ENCODE measurements at places on chromosomes 1 and 21.

DNA sequence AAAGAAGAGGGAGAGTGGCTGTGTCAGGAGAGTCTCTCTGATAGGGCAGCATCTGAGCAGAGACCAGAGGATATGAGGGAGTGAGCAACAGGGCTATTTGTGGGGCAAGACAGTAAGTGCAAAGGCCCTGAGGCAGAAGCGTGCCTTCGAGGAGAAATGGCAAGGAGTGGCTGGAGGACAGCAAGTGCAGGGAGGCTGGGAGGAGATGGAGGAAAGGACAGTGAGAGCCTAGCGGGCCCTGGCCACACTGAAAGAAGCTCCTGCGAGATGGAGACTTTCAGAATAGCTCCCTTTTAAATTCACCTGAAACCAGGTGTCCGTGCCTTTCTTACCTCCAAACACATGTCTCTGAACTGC lies 25.2 kb downstream of the EXOC8 start:
- no peak for DNase-seq

GRCh38 chr1:231487910-231488309 lies 40.6 kb upstream of the TSNAX start:
- DNase-seq = no peak

DNA sequence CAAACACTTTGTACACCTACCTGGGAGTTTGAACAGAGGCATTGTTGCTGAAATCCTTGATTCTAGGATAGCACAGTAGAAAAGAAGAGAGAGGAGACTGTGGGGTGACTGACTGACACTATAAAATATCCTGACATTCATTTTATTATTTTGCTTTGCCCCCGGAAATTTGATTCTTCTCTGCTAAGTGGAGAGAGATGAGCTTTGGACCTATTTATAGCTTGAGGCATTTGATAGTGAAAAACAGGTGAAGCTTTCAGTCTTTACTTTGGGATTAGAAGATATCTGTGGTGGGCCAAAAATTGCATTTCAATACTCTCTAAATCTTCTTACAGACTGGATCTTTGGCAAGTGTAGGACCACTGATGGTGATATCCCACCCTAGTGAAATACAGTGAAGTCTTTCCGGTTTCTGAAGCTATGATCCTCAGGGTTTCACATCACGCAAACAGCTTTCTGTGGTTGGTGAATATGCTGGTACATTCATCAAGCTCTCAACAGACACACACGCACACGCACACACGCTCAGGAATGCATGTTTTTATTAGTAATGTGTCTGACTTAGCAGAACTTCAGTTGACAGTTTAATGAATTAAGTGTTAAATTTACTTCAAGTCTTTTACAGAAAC lies at the start of gene AMPD1:
Gene AMPD1, minus strand, starts transcription at position 117 of the 629 bp plus-strand sequence. Its CDS starts 75 bp downstream, at position 42.
- DNase-seq = no peak

GRCh38 chr1:194331758-194332157 lies 1145.3 kb upstream of the B3GALT2 start:
- no peak for DNase-seq

DNA sequence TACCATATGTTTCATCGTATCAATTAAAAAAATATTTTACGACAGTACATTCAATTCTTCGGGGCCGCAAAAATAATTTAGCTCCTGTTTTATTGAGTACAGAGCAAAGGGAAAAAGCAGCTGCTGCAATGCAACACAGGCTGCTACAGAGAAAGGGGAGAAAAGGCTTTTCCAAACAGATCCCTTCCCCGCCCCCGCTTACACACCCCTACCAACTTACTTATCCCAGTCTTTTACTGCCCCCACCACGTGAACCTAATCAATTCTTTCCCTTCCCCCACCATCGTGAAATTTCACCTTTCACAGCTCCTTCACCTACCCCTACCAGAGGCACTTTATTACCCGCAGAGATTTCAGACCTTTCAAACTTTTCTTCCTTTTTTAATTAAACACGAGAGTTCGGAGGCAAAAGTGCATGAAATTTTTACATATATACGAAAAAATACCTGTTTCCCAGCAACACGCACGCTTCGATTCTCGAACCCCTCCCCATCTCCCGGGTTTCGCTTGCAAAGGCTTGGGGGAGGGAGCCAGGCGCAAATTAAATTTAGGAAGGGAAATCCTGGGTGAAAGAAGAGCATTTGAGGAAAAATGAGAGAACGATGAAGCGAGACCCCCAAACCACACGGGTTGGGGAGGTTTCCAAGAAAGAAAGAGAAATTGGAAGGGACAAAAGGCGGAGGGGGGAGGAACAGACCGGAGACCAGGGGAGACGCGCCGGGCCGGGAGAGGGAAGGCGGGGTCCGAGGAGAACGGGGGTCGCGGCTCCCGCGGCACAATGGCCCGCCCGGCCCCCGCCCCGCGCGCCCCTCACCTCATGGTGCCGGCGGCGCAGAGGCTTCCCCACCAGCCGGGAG lies 823 bp downstream of the ENAH start:
- peak; percentile 54 for DNase-seq

GRCh38 chr1:226993814-226994585 lies 53.9 kb downstream of the COQ8A start:
- DNase-seq = peak; percentile 31

GRCh38 chr21:34819357-34819999 lies 150.7 kb downstream of the CLIC6 start:
- no peak for DNase-seq

- no peak for DNase-seq
These were observed 23.6 kb downstream of the TGFB2 start for GRCh38 chr1:218368686-218369085.

DNA sequence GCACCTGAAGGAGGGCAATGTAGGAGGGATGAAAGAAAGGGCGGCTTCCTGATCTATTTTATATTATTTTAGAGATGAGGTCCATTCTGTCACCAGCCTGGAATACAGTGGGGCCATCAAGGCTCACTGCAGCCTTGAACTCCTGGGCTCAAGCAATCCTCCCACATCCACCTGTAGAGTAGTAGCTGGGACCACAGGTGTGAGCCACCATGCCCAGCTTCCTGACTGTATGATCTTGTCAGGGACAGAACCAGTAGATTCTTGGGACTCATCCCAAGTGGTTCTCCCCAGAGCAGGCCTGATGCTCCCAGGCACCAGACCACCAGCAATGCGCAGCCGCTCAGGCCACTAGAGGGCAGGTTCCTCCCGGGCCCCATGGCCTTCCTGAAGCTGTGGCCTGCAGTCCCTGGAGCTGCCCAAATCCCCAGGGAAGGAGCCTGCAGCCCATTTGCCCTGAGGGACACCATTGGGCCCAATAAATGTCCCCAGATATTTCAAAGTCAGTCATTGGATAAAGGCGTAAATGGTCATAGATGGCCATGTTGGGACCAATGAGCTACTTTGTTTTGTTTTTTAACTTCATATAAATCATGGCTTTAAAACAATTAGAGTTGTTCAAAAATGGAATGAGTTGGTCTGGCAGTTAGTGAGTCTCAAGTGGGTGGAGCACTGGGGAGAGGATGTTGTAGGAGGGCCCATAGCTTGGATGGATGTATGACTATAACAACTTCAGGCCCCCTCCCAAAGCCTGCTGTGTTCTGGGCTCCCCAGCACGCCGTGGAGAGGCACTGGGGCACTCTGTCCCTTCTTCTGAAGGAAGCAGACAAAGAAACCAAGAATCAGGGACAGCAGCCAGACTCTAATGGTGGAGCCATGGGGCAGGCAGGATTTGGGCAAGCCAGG lies 44.7 kb upstream of the GOLT1A start:
- peak; percentile 92 for DNase-seq

DNA sequence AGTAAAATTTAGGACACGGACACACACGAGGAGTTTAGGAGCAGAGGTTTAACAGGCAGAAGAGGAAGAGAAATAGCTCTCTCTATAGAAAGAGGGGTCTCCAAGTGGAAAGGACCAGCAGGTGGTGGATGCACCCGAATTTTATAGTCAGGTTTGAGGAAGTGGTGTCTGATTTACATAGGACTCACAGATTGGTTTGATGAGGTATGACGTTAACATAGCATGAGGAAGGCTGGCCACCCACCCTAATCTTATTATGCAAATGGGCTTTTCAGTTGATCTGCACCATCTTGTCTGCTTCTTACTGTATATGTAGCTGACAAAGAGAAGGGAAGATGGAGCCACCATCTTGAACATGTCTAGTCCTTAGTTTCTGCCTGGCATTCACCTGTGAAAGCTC lies 52.5 kb upstream of the RGS2 start:
- DNase-seq = no peak

GRCh38 chr1:53400761-53401674 lies 58.2 kb upstream of the DMRTB1 start:
- DNase-seq = no peak

- no peak for DNase-seq
These were observed 691 bp upstream of the MPZL1 start for GRCh38 chr1:167720965-167721616.

GRCh38 chr1:112542206-112542973 lies 33.6 kb downstream of the WNT2B start:
- no peak for DNase-seq

GRCh38 chr1:84836145-84836544 lies 56.9 kb downstream of the LPAR3 start:
- DNase-seq = no peak

- DNase-seq = peak; percentile 45
These were observed 683 bp downstream of the PPOX start for GRCh38 chr1:161166669-161167548.

DNA sequence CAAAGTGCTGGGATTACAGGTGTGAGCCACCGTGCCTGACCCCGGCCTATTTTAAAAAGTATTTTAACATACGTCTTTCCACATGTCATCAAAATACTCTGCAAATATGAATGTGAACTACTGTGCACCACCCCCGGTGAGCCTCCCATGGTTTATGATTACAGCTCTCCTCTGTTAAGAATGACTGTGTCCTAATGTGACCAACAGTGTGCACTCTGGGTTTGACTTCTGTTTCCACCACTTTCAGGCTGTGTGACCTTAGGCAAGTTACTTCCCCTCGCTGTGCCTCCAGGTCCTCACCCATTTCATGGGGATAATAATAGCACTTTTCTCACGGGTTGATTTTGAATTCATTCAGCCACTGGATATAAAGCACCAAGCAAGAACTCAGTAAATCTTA lies 14.7 kb downstream of the AMPD2 start:
- DNase-seq = no peak

GRCh38 chr1:154404511-154404931 lies 622 bp upstream of the IL6R start:
- no peak for DNase-seq

GRCh38 chr1:5997316-5997715 lies 5.1 kb upstream of the NPHP4 start:
- DNase-seq = no peak

- no peak for DNase-seq
These were observed 23.7 kb downstream of the VANGL1 start for GRCh38 chr1:115665319-115666096.

- DNase-seq = peak; percentile 37
These were observed 112.5 kb downstream of the USH2A start for GRCh38 chr1:216310776-216311175.

- DNase-seq = no peak
These were observed 129.5 kb upstream of the DSCAM start for GRCh38 chr21:40976198-40977109.

DNA sequence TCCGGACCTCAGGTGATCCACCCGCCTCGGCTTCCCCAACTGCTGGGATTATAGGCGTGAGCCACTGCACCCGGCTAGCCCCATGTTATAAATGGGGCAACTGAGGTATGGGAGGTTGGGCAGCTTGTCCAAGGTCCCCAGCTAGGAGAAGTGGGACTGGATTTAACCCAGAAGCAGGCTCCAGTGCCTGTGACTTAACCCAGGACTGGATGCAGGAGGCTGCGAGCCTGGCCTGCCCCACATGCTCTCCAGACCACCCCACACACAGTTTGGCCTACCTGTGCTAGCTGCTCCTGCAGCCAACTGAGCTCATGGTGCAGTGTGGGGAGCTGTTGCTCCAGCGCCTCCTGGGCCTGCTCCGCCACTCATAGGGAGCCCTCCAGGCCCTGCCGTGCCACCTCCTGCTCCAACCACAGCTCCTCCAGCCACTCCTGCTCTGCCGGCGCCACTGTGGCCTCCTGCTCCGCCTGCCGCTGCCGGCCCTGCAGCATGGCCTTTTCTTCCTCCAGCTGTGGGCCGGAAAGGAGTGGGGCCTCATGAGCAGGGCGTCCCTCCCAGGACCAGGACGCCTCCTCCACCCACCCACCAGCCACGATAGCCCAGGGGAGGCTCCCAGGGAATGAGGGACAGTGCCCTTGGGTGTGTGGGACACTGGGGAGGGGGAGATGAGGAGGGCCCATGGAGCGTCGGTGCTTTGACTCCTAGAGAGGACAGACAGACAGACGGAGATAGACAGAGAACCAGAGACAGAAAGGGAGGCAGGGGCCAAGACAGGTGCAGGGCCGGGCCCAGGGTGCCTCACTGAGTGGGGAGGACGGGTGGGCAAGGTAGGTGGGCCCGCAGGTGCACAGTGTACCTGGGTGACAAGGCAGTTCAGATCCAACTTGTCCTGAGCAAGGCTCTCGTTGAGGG lies 12.4 kb upstream of the NBPF1 start:
- DNase-seq = no peak

DNA sequence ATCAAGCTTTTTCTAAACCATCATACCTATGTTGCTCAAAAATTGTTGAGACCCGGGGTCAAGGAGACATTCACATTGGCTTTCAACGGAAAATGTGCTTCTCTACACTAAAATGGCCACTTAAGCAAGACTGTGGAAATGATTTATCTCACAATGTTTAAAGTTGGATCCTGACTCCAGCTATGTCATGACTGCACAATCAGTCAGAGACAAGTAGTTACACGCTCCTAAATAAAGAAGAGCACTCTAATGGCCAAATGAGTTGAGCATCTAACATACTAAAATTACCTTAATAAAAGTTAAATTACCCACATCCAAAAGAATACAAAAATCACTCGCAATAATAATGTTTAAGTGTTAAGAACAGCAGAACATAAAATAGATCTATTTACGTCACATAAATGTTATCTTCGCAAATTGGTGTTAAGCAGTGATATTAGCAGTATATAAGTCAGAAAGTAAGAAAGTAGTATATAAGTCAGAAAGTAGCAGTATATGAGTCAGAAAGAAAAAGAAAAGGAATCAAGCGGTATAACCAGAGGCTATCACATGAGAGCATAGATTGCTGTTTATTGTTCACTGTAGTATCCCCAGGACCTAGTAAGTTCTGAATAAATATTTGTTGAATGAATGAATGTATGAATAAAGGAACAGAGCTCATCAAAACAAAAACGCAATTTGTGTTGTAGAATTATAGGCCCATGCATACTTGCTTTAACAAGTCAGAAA lies 28.4 kb downstream of the ZNF281 start:
- no peak for DNase-seq

GRCh38 chr1:245489838-245490237 lies 335.1 kb downstream of the KIF26B start:
- DNase-seq = no peak

GRCh38 chr1:47468709-47469389 lies 31.0 kb downstream of the FOXD2 start:
- no peak for DNase-seq

Measured in HEK293T (cell line).